ENCODE measurements at places on chromosomes 16 and 17.
A peak's percentile ranks its signal among the peaks of the same experiment; 100 is the strongest.

DNA sequence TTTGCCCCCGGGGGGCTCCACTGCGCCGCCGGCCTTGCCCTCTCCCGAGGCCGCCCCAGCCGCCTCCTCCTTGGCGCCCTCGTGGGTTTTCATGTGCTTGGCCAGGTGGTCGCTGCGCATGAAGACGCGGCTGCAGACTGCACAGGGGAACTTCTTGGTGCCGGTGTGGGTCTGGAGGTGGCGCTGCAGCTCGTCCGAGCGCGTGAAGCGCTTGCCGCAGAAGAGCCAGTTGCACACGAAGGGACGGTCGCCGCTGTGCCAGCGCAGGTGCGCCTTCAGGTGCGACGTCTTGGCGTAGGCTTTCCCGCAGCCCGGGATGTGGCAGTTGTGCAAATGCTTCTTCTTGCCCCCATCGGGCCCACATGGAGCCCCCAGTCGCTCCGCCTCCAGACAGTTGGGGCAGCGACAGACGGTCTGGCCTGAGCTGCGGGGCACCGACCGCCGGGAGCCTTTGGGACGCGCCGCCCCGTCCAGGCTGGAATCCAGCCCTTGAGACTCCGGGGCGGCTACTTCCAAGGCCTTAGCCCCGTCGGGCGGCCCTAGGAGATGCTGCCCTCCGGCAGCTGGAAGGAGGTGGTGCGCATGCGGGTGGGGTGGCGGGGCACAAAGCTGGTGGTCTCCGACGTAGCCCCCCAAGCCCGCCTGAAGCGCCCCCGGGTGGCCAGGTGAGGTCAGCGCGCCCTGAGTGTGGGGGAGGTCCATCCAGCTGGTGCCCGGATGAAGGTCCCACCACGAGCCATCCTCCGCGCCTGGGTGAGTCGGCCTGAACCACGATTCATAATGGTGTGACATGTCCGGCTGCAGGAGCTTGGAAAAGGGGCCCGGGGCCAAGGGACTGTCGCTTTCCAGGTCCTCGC is 3.4 kb downstream of the SP6 start:
- peak; percentile 23 for DNase-seq

- DNase-seq, result no peak
Observed at GRCh38 chr17:50093246-50093645, 1.9 kb upstream of the PDK2 start.

- DNase-seq, result no peak
Observed at GRCh38 chr17:34451313-34451712, 88.3 kb upstream of the CCL1 start.

- DNase-seq, result no peak
Observed at GRCh38 chr17:81841866-81842265, 7.0 kb upstream of the PPP1R27 start.

GRCh38 chr17:27559506-27560481 is 71.2 kb upstream of the LGALS9 start:
- DNase-seq, result peak; percentile 69

DNA sequence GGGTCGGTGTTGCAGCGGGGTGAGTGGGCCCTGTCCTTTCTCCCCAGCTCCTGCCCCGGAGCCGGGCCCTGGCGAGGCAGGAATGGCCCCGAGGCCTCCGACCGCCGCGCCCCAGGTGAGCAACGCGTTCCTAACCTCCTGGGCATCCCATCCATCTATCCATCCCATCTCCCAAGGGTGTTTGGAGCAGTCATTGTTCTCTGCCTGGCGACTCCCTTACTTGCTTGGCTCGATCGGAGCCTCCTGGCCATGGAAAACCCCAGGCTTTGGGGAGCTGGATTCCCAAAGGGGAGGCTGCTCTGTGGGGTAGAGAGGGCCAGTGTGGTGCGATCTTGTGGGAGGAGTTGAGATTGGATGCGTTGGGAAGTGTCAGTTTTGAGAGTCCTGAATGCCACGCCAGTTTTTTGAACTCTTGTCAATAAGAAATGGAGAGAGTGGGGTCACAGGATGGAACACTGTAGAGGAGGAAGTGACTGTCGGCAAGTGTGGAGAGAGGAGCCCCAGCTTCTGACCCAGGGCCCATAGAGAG is 684 bp downstream of the ZFP90 start:
- no peak for DNase-seq

- no peak for DNase-seq
Observed at GRCh38 chr17:75064460-75064859, 17.4 kb downstream of the KCTD2 start.

GRCh38 chr17:75897160-75898019 is 639 bp upstream of the TRIM65 start:
- DNase-seq, result no peak

DNA sequence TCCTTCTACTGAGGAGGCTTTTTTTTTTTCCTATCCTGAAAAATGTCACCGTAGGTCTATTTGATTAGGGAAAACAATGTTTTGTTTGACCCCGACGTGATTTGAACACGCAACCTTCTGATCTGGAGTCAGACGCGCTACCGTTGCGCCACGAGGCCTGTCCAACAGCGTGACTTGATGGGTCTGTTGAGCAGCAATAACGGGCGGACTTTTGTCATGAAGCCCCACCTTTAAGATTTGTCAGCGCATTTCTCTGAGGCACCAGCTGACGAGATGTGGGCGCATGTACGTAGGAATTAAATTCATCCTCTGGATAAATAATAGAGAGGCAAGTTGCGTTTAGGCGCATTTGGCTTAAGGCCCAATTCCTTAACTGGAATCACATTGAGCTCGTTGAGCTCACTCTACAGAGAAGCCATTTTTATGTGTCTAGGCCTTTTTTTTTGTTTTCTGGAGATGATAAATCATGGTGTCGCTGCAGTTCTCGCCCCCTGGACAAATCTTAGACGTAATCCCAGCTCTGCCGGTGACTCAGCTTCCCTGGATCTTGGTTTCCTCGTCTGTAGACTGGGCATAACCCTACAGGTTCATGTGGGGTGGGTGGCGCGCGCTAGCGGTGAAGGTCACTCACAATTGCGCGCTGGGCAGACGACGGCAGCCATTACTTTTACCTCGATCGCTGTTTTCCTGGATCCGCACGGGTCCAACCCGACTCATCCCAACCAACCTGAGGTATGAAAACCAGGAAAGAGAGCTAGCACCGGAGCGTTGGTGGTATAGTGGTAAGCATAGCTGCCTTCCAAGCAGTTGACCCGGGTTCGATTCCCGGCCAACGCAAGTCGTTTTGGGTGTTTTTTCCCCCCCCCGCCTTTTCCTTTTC is 10.6 kb upstream of the AURKB start:
- DNase-seq, result peak; percentile 92

DNA sequence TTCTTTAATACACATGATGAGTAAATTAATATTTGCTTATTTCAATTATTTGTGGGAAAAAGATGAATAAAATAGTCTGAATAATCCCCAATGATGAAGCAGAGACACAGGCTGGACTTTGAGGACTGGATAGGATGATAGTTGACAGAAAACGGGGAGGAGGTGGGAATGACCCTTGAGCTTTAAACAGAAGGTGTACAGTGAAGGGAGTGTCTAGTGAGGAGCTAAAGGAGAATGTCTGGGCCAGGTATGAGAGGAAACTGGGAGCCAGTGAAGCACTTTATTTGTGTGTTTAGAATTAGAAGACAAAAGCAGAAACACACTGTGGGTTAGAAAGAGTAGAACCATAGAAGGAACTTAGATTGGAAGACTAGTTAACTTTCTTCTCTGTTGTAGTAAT is 230.4 kb upstream of the CA10 start:
- DNase-seq, result no peak

DNA sequence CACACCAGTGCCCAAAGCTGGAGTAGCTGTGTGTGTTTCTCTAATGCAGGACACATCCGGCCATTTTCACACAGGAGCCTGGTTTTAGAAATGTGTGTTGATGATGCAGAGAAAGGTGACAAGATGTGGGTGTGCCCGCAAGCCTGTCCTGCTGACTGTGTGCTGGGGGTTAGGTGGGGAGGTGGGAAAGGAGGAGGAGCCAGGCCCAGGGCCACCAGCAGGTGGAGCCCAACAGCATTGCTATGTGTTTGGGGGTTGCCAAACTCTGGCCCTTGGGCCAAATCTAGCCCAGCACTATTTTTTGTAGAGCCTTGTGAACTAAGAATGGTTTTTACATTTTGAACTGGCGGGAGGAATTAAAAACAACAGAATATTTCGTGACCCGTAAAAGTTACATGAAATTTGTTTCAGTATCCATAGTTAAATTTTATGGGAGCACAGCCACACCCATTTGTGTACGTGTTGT is 61.7 kb upstream of the LGALS9 start:
- DNase-seq, result peak; percentile 19

DNA sequence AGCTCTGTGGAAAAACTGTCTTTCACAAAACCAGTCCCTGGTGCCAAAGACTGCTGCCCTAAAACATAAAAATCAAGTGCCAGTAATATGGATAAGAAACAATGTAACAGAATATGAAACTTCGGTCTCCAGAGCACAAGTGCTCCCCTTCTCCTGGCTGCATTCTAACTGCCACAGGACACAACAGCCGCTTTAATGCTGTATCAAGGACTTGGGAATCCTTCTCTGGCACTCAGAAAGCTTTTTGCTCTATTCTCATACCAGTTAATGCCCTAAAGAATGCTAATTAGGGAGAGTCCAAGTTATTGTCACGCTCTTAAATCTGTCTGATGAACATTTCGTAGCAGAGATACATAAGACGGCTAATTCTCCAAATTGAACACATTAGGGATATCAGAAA is 90.9 kb downstream of the PARN start:
- DNase-seq, result no peak

DNA sequence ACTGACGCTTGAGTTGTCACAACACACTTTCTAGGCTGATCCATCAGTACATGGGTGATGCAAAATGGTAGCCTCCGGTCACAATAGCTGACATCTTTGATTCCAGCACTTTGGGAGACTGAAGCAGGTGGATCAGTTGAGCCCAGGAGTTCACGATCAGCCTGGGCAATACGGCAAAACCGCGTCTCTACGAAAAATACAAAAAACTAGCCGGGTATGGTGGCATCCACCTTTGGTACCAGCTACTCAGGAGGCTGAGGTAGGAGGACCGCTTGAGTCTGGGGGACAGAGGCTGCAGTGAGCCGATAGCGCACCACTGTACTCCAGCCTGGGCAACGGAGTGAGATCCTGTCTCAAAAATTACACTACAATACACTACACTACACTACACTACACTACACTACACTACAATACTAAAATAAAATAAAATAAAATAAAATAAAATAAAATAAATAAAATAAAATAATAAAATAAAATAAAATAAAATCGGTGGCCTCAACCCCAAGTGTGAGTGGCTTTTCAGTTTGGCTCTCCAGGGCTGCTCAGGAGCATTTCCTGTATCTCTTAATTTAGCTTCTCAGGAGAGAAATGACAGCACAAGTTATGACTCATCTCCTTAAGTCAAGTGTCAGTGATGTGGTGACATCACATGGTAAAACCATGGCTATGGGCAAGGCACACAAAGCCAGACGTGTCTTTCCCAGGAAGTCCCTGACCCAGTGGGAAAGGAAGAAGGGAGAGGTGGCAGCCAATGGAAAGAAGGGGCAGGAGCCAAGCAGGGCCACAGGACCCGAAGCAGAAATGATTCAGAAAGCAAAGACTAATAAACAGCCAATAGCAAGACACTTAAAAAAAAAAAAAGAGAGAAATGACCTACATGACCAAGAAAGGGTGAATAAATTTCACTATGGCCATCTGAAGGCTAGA is 75.3 kb upstream of the TBC1D3K start:
- peak; percentile 94 for DNase-seq

DNA sequence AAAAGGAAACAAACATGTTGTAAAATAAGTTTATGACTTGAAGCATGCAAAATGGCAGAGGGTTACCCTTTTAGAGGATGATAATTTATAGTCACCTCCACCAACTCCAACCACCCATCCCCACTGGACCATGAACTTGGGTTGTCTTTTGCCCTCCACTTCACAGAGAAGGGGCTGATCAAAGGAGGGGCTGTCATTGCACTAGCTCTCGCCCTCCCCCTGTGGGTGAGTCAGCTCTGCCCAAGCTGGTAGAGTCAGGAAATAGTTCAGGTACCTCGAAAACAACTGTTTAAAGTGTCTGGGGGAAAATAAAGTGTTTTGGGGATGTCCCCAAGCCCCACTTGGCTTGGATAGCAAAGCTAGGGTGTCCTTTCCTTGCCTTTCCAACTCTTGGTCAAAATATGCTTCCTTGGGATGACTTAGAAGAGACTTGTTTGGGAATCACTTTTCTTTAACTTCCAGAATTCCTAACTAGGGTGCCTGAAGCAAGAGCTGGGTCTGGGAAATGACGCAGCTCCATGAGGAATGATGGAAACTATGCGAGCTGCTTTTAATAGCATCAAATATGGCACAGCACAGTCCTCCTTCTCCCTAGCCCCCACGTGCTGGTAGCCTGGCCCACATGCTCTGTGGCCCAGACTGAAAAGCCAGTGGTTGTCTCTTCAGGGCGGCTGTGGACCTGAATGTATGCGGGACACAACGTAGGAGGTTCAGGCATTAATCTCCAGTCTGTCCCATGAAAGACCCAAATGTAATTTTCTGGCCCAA is 40.7 kb downstream of the TBX4 start:
- no peak for DNase-seq

GRCh38 chr17:43645765-43646481 is 15.8 kb downstream of the MEOX1 start:
- DNase-seq, result peak; percentile 83

DNA sequence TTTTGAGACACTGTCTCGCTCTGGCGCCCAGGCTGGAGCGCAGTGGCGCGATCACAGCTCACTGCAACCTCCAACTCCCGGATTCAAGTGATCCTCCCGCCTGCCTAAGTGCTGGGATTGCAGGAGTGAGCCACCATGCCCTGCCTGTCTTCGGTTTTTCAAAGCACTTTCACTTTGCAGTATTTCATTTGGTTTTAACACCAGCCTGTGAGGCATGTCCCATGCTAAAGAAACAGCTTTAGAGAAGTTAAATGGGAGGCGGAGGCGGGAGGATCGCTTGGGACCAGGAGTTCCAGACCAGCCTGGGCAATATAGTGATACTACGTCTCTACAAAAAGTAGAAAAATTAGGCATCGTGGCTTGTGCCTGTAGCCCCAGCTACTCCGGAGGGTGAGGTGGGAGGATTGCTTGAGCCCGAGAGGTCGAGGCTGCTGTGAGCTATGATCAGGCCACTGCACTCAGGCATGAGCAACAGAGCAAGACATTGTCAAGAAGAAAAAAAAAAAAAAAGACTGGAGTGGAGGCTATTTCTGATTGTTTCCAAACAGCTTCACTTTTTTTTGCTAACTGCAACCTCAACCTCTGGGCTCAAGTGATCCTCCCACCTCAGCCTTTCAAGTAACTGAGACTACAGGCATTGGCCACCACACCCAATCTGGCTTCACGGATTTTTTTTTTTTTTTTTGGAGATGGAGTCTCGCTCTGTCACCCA is 1.3 kb downstream of the METTL23 start:
- DNase-seq, result peak; percentile 63

GRCh38 chr17:1958134-1958881 is 66.8 kb downstream of the RTN4RL1 start:
- DNase-seq, result no peak

- DNase-seq, result no peak
Observed at GRCh38 chr17:66966704-66967418, 2.4 kb downstream of the CACNG4 start.

- no peak for DNase-seq
Observed at GRCh38 chr17:41860254-41860931, 4.8 kb downstream of the KLHL11 start.

- no peak for DNase-seq
Observed at GRCh38 chr17:49670641-49671040, 7.3 kb downstream of the SPOP start.

GRCh38 chr17:42623732-42624596 is 14.5 kb downstream of the TUBG1 start:
- no peak for DNase-seq

- DNase-seq, result no peak
Observed at GRCh38 chr16:67713647-67714273, 5.4 kb downstream of the GFOD2 start.

Measured in suppressor macrophage treated with lipopolysaccharide for 4 hours (primary cell).